ENCODE measurements at places on chromosomes 2 and 18. TPM values are rescaled to one million over a fixed set of nuclear protein-coding genes. Genes with fewer than 3 reads are reported as not detected.

Gene CD302
- 105 TPM for total RNA-seq

Gene GKN1
- total RNA-seq = not detected

Gene LRRC30
- total RNA-seq = not detected

Gene REL
- total RNA-seq = 17.0 TPM

Gene SH3RF3
- 4.6 TPM for total RNA-seq

Gene CRYGB
- not detected for total RNA-seq

Gene ITGB6
- total RNA-seq = 46.1 TPM

Gene OSBPL6
- 4.8 TPM for total RNA-seq

Gene TXNDC9
- total RNA-seq = 54.4 TPM

Gene C2orf15
- total RNA-seq = 2.6 TPM

Gene PRR30
- total RNA-seq = not detected

Gene CCDC178
- 3.5 TPM for total RNA-seq

Gene ZNF532
- 55.5 TPM for total RNA-seq

Gene MPV17
- total RNA-seq = 72.8 TPM

Gene PDCD1
- total RNA-seq = 0.16 TPM

Gene ALMS1
- total RNA-seq = 38.7 TPM
